ENCODE measurements at places on chromosomes 2 and 18. TPM values are rescaled to one million over a fixed set of nuclear protein-coding genes. Genes with fewer than 3 reads are reported as not detected.

Gene TMEM150A
- 12.9 TPM for total RNA-seq

Gene AGXT
- total RNA-seq = not detected

Gene TRIM43
- not detected for total RNA-seq

Gene SH2D6
- total RNA-seq = not detected

Gene TMEM198
- total RNA-seq = not detected

Gene VWA3B
- total RNA-seq = not detected

Gene ARHGAP15
- total RNA-seq = not detected

Gene DSG4
- total RNA-seq = not detected

Gene ASB18
- under 0.01 TPM for total RNA-seq

Gene GRB14
- total RNA-seq = 2.3 TPM

Gene BBS5
- 3.2 TPM for total RNA-seq

Gene PRSS56
- total RNA-seq = not detected

Gene L3MBTL4
- 5.9 TPM for total RNA-seq

Gene UGT1A4
- not detected for total RNA-seq

Gene LYPD6B
- not detected for total RNA-seq

Gene DOK1
- total RNA-seq = 21.5 TPM

Gene FTCDNL1
- total RNA-seq = 0.23 TPM

Gene CYP26B1
- 0.60 TPM for total RNA-seq

Gene DCDC2C
- total RNA-seq = under 0.01 TPM

Gene RBM44
- total RNA-seq = 0.65 TPM

Gene TSHZ1
- 15.0 TPM for total RNA-seq

Gene SCN2A
- under 0.01 TPM for total RNA-seq

Gene SLC5A7
- not detected for total RNA-seq

Gene TMEM182
- 1.3 TPM for total RNA-seq

Gene ACKR3
- total RNA-seq = 16.8 TPM

Gene HOXD13
- under 0.01 TPM for total RNA-seq

Gene DTNB
- 5.8 TPM for total RNA-seq

Gene OSGEPL1
- total RNA-seq = 5.9 TPM

Data from dermis blood vessel endothelial cell (primary cell).